ENCODE measurements at places on chromosomes 6 and 20.

GRCh38 chr6:155377061-155377460 is 62.8 kb upstream of the TFB1M start:
- no peak for DNase-seq

- no peak for DNase-seq
These were observed 74.4 kb downstream of the ELOVL4 start for GRCh38 chr6:79872986-79873385.

- no peak for DNase-seq
These were observed 39.6 kb downstream of the HLA-F start for GRCh38 chr6:29762781-29763214.

DNA sequence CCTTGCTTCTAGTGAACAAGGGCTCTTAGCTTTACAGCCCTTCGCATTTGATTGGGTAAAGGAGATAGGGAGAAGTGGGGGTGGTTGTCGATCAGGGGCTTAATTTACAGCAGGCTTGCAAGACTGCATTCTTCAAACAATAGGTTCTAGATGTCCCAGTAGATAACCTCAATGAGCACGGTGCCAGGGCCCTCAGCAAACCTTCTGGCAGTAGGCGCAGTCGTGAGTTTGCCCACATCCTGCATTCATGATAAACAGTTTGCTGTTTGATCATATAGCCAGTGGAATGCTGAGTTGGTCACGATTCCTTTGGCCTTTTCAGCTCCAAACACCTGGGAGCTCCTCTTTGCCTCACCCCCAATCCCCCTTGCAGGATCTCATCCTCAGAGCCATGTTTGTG is 27.5 kb downstream of the SUN5 start:
- peak; percentile 30 for DNase-seq

DNA sequence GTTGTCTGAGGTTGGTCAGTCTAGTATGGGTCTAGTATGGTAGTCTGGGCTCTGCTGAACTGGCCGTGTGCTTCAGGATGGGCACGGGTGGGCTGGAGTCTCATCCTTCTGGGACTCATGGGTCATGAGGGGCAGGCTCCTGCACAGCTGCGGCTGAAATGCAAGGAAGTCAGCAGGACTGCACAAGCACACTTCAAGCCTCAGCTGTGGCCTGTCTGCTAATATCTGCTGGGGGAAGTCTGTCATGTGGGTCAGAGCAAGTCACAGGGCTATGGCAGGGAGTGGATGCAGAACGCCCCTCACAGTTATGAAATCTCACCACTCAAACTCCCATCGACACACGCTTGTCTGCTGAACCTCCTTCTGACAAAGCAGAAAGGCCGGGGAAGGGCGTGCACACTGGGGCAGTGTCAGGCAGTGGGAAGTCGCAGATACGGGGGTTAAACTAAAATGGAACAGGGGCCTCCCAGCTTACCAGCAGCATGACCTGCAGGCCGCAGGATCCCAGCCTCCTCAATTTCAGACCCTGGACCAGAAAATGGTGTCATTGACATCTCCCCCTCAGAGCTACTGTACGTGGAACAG is 229.5 kb downstream of the SMOC2 start:
- no peak for DNase-seq

GRCh38 chr6:37838219-37838921 is 18.8 kb downstream of the ZFAND3 start:
- DNase-seq, result no peak

DNA sequence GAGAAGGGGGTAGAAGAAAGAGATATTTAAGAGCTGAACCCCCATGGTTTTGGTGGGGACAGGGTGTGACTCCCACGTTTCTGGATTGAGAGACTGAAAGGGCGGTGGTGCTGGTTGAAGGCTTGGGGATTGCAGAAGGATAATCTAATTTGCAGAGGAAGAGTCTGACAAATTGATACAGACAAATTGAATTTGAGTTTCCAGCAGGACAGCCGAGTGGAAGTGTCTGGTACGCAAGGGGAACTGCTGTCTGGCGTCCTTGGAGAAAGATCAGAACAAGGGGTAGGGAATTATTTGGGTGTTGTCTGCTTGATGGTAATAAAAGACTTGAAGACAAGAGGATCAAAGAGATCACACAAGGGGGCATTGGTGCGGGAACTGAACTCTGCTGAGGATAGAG is 40.5 kb upstream of the MDGA1 start:
- DNase-seq, result no peak

All from Caco-2 (cell line).